ENCODE measurements at places on chromosomes 5 and 9.

- DNase-seq, result peak; percentile 60
These were observed 2.5 kb upstream of the PSMD5 start for GRCh38 chr9:120845255-120845654.

DNA sequence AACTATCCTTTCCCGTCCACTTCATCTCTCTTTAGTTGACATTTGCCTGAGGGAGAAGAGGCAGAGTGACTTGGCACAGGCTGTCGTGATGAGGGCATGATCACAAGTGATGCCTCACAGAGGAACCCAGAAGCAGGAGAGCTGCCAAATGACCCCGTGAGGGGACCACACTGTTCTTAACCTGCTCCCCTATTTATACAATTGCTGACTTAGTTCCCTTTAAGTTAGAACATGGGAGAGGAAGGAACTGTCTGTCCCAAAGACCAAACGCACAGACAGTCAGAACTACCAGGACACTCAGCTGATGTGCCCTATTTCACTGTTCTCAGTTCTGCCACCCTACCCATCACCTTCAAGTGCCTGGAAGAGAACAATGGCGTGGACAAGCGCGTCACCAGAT lies 73.7 kb downstream of the SLC1A3 start:
- no peak for DNase-seq

DNA sequence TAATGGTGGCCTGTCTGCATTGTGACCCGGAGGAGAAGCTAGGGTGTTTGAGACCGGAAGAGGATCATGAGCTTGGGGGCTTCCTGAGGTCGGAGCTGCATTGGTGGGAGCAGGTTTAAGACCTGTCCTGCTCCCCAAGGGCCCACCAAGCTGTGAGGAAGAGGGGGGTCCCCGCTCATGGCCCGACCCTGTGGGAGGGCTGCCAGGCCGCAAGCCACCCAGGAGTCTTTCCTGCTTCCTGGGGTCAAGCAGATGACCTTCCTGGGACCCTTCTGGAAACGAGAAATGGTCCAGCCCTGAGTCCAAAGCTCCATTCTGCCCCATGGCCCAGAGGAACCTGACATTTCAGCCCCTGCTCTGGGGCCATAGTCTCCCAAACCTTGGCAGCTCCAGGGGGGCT lies 61.5 kb upstream of the RNU6ATAC start:
- no peak for DNase-seq

DNA sequence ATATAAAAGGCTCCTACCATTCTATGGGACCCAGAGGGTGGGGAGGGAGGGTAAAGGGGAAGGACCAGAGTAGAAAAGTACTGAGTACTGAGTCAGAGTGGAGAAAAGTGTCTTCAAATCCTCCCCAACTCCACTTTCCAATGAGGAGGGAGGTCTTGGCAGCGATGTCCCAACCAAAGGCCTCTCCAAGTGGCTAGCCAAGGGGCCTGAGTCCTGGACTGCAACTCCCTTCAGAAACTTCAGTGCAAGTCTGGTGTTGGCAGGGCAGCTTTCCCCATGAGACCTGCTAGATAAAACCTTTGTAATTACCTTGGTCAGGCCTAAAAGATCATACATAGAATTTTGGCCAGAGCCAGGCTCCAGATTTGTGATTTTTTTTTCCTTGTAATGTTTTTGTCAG lies 111.3 kb upstream of the TNPO1 start:
- DNase-seq, result no peak

DNA sequence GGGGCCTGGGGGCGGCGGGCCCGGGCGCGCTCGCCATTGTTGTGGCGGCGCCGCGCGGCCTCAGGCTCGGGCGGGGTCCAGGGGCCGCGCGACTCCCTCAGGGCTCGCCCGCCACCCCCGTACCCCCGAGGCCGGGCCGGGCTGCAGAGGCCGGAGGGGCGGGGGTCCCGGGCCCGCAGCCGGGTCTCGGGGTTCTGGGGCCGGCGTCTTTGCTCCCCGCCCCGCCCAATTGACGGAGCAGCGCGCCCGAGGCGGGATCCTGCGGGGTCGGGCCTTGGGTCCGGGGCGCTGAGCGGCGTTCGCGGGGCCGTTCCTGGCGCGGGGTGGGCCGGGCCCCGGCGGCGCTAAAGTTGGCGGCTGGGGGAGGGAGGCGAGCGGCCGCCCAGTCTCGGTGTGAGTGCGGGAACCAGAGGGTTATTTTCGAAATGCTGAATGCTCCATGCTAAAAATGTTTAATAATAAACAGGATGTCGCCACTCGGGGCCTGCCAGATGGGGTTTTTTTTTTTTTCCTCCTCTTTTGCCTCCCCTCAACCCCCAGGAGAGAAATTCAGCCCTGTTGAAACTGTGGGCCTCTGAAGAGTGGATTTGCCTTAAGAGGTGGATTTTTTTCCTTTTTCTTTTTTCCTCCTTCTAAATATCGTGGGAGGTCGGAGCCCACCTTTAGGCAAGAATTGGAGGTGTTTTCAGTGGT lies 724 bp downstream of the PRRC2B start:
- DNase-seq, result peak; percentile 81
